ENCODE measurements at places on chromosomes 4 and X.

DNA sequence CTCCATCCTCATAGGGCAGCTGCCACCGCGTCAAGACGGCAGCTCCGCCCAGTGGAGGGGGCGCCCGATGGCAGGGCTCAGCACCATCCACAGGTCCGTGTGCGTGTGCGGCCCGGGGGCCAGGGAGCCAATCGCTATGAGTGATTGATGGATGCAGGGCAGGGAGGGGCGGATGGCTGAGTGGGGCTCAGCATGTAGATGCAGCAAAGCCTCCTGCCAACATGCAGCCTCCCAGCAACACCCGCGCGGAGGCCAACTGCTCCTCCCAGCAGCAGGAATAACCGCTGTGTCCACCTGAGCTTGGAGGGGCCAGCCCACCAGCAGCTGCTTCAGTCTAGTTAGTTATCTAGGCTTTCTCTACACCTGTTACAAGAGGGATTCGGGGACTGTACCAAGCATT, 77.4 kb downstream of the MTMR1 start:
- DNase-seq, result no peak

DNA sequence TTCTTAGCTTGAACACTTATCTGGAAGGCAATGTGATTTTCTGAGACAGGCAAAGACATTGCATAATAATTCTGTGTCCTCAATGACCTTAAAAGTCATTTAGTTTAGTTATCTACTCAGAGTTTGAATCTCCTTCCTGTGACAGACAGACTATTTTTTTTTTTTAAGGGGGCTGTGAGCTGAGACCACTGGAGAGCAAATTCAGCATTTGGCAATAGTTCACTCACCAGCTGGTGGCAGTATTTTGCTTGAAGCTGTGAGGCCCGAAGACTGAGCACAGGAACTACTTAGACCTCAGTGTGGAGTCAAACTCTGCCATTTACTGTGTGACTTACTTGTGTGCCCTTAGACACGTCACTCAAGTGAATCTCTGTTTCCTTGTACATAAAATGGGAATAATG, 22.9 kb upstream of the CPE start:
- DNase-seq, result peak; percentile 62

DNA sequence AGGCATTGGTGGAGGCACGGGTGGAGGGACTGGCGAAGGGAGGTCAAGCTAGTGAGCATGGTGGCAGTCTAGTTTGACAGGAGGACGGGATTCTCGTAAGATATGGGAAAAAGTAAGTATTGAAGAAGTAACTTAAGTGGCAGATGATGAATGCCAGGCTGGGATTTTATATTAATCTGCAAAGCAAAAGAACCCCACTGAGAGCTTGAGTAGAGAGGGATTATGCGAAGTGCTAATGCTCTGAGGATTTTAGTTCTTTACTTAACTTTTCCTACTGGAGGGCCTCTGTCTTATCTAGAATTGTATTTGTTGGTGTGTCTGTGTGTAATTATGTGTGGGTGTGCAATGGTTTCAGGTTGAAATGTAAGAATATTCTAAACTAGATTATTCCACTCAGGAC, 327.9 kb downstream of the FAT4 start:
- DNase-seq, result no peak

DNA sequence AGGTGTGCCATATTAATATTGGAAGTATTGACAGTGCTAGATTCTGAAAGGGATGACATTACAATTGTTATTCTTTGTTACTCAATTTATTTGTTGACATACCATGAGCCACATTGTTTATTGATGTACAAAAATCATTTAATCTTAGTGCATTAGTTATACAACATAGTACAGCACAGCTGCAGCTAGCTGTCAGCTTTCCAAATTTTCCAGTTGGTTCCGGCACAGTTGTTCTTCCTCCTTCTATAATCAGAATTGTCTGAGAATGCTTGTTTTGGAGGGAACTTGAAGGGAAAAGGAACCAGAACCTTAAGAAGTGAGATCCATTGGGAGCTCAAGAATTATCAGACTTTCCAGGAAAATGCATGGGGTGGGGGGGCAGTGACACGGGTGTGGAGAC, 281.4 kb downstream of the ZIC3 start:
- no peak for DNase-seq

GRCh38 chrX:7059214-7059838, 88.2 kb upstream of the STS start:
- DNase-seq, result no peak

DNA sequence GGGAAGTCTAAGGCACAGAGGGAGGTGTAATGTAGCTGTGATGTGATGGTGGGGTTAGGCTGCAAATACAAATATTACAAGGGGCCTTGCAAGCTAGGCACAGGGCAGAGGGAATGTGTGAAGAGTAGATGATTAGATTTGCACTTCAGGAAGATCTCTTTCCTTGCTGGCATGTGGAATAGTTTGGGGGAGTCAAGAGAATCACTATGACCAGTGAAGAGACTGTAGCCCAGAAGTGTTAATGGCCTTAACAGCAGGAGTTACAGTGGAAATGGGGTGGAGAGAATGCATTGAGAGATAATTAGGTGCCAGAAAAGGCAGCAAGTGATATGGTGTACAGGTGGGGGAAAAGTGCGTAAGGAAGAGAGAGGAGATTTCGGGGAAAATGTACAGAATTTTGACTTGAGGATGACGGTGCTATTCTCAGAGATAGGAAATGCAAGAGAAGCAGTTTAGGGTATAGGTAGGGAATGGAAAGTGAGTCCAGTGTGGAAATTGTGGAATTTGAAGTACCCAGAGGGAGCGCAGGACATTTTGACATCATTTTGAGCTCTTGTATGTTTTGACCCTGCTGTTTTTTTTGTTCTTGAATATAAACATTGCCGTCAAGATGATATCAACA, 10.2 kb upstream of the TAPT1 start:
- DNase-seq, result no peak

DNA sequence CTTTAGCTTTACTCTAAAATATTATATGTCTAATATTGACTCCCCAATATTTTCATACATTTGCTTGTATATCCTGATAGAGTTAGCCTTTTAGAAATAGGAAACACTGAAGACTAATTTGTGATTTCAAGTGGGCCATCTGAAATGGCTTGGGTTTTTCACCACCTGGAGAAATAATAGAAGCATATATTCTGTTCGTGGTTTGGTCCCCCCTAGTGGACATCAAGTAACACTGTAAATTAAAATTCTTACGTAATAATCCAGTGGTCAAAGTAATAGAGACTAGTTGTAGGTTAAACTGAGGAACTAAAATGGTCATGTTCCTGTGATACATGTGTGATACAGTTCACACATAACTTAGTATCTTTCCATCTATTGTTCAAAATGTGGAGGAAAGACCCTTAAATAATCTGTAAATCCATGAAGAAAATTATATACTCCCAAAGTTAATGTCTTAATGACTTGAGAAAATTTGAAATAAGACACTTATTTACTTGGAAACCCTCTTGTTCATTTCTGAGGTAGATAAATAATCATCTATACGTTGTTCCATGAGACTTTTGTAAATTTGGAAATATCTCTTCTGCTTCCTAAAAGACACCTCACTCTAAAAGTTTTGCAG, 79.8 kb upstream of the SMARCAD1 start:
- no peak for DNase-seq

DNA sequence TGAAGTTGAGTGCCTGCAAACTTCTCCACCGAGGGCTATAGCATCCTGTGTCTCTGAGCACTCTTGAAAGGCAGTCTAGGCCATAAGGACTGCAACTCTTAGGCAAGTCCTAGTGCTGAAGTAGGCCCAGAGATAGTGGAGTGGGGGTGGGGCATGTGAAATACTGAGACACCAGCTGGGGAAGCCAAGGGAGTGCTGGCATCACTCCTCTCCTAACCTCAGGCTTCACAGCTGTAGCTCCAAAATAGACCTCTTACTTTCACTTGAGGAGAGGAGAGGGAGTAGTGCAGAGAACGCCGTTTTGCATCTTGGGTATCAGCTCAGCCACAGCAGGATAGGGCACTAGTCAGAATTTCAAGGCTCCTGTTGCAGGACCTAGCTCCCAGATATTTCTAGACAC, 56.2 kb upstream of the CYSLTR1 start:
- no peak for DNase-seq

- no peak for DNase-seq
Measured at GRCh38 chr4:4542774-4543485, 1.1 kb upstream of the STX18 start.

GRCh38 chrX:24646745-24647182, 383 bp downstream of the PCYT1B start:
- peak; percentile 72 for DNase-seq
